Endothelial cell (in vitro differentiated cells): ENCODE measurements at places on chromosomes 16 and 17.

DNA sequence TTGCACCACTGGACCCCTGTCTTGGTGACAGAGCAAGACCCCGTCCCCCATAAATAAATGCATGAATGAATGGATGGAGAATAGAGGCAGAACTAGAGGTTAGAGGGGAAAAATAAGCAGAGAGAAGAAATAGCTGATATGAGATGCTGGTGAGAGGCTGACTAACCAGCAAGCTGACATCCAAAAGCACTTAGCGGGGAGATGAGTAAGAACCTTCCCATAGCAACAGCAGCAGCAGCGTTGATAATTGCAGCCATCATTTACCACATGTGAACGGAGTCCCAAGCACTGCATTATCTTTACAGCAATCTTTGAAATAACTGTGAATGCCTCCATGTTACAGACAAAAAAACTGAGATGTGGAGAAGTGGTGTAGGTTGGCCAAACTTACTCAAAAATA, 777.3 kb upstream of the EEF2KMT start:
- no peak for DNase-seq

DNA sequence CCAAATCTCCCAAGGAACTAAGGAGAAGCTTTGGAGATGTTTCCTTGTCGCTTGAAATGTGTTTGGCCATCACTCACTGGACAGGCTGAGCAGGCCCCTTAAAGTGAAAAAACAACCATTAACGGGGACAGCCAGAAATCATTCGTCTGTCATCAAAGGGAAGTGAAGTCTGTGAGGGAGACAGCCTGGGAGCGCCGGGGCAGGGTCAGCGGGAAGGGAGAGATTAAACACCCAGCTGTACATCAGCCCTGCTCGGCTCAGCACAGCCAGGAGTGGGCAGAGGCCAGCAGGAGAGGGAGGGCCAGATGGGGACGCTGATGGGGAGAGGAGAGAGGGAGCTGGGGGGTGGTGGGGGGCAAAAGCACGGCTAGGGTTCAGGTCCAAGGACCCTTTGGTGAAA, 105.1 kb downstream of the SDK2 start:
- no peak for DNase-seq

DNA sequence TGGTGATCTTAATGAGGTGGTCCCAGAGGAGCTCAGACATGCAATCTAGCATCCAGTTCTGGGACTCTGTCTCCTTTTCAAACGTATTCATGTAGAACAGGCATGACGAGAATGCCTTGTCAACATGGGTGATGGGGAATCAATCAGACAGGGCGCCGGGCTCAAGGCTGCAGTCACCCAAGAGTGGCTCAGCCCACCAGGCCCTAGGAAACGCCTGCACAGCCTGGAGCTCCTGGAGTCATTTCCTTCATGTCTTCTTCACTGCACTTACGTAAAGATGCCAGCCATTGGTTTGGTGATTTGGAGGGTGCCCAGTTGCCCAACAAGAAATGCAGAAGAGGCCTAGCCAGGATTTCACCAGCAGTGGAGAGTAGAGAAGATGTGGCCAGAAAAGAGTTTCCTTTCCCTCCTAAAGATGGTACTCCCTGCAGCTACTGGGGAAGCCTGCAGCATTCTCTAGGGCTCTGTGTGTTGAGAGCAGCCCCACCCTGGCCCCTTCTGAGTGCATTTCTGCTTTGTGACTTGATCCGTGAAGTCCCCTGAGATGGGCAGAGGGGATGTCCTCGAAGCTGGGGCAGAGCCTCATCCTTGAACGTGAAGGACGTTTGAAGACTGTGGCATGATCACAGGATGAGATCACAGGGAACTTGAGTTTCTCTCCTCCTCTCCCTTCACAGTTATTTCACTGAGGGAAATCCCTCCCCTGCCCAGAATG, 24.0 kb upstream of the STH start:
- DNase-seq, result no peak

GRCh38 chr17:43553573-43553972, 7.4 kb upstream of the ETV4 start:
- no peak for DNase-seq

DNA sequence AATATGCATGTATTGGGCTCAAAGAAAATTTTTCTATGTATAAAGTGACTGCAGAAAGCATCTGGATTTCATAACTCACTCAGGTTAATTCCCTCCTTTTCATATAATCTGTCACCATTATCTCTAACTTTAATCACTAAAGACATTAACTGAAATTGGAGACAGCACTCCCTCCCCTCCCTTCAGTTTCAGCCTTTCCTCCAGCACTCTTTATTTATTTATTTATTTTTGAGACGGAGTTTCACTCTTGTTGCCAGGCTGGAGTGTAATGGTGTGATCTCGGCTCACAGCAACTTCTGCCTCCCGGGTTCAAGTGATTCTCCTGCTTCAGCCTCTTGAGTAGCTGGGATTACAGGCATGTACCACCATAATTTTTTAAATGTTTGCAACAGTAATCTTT, 43.1 kb downstream of the CDH8 start:
- DNase-seq, result no peak

GRCh38 chr17:5838661-5839300, 231.4 kb upstream of the WSCD1 start:
- peak; percentile 24 for DNase-seq
